Stimulated activated CD4-positive, alpha-beta T cell treated with anti-CD3 and anti-CD28 coated beads, Interleukin-15, amount 100 ng/mL, for 1 hour (primary cell): ENCODE measurements at places on chromosomes 4 and X.

DNA sequence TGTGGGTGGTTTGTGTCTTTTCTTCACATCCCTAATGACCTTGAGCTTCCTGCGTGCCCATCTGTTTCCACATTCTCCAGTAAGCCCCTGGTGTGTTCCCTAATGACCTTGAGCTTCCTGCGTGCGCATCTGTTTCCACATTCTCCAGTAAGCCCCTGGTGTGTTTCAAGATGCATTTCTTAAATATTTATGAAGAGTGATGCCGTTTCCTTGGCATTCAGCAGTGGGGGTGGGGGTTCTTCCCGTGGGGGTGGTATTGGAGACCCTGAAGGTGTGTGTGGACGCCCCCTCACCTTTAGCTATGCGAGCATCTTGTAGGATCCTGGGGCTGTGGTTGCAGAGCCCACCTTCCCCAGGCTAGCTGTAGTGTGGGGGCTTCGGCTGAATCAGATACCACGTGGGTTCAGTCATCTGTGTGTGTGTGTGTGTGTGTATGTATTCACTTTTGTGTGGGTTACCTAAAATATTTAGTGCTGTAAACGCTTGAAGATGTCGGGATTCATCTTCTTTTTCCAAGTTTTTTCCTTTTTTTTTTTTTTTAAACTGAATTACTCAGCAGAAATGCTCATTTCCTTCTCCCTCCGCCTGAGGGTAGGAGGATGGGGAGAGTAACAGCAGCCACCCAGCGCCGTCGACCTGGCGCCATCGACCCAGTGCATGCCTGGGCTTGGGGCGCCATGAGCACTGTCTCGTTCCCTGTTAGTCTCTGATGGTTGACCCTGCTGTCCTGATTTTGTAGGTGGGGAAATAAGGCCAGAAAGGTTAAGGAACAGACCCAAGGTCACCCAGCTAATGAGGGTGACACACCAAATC is 9.9 kb downstream of the NSG1 start:
- no peak for DNase-seq

GRCh38 chrX:10769696-10770619 is 149.6 kb upstream of the MID1 start:
- DNase-seq, result no peak

- DNase-seq, result no peak
Measured at GRCh38 chr4:94642561-94642866, 115.2 kb upstream of the BMPR1B start.

DNA sequence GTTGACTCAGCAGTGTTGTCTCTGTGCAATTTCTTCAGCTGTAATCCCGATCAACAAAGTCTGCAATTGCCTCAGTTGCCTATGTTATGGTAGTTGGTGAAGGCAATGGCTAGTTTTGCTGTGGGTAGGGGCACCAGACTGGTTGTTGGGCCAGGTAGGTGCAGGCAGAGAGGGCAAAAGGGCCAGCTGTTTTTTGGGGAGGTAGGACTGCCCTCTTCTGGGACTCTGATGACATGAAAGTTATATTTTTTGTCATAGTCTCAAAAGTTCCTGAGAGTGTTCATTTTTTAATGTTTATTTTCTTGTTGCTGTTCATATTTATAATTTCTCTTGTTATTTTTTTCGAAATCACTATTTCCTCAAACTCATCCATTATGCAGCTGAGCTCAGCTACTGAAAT is 25.1 kb downstream of the DCAF12L2 start:
- no peak for DNase-seq

DNA sequence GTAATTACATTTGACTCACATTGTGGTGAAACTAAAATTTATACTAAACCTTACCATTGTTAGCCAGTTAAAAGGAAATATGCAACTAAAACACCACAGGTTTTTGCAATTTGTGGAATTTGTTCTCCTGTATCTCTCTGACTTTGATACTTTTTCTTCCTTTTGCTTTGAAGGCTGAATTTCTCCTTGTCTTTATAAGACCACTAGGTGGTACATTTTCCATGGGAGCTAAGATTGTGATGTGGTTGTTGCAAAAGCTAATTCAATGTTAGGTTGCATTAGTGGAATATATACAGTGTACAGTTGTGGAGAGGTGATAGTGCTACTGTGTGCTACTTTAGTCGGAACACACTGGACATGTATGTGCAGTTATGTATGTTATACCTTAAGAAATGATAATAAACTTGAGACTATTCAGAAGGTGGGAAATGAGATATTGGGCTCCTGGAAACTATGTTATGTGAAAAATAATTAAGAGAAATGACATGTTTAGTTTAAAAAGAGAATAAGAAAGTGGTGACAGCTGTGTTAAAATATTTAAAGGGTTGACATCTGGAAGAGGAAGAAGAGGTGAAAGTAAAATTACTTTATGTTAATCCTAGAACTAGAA is 70.3 kb downstream of the ARL9 start:
- no peak for DNase-seq

DNA sequence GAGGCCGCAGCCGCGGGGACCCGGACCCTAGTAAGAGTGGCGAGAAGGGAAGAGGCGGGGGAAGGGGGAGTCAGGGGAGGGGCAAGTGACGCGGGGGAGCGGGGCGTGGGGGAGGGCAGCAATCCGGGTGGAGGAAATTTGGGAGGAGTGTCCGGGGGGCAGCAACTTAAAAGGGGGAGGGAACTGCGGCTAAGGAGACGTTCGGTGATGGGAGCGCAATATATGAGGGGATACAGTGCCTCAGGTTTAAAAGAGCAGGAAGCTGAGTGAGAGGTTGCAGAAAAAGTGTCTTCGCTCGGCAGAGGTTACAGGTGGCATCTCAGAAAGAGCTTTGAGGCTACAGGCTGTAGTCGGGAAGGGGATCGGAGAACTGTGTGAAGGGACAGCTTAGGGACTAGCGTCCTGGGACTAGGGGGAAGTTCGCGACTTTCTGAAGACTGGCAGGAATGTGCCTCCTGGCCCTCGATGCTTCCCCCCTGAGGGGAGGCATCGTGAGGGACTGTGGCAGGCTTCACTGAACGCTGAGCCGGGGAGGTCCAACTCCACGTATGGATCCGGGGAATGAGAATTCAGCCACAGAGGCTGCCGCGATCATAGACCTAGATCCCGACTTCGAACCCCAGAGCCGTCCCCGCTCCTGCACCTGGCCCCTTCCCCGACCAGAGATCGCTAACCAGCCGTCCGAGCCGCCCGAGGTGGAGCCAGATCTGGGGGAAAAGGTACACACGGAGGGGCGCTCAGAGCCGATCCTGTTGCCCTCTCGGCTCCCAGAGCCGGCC is 519 bp downstream of the FOXO4 start:
- DNase-seq, result no peak

GRCh38 chr4:139515531-139515958 is 40.5 kb downstream of the SETD7 start:
- DNase-seq, result no peak

DNA sequence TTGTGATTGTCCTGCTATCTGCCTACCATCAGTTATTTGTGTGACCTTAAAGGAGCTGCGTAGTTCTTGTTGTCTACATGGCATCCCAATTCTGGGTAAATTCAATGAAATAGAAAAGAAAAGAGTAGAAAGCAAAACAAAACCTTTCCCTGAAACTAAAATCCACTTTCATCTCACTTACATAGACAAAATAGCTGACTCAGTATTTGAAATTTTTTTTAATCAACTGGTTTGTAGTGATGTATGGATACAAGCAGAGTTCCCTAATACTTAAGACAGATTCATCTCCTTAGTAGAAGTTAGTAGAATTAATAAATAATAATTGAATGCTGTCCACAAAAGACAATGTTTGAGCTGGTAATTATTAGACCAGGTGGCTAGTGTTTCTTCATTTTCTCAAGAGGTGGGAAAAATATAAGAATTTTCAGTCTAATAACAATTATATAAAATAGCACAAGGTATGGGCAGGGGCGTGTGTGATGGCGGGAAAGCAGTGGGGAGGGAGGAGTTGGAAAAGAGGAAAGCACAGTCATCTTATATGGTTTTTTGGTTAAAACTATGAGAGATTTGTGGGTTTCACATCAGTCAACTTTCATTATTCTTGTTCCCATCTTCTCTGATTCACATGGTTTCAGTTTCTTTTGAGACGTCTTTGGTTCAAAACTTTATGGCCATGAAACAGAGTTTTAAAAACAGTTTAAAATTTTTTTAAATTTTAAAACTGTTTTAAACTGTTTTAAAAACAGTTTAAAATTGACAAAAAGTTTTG is 275.2 kb downstream of the SPRY1 start:
- DNase-seq, result no peak

DNA sequence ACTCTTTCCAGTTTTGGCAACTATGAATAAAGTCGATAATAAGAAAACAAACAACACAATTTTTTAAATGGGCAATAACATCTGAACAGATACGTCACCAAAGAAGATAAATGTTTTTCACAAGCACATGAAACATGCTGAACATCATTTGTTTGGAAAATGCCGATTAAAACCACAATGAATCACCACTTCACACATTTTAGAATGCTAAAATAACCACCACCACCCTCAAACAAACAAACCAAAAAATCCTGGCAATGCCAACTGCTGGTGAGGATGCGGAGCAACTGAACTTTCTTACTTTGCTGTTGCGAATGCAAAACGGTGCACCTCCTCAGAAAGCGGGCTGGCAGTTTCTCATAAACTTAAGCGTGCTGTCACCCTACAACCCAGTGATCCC is 115.9 kb downstream of the NSUN7 start:
- no peak for DNase-seq

DNA sequence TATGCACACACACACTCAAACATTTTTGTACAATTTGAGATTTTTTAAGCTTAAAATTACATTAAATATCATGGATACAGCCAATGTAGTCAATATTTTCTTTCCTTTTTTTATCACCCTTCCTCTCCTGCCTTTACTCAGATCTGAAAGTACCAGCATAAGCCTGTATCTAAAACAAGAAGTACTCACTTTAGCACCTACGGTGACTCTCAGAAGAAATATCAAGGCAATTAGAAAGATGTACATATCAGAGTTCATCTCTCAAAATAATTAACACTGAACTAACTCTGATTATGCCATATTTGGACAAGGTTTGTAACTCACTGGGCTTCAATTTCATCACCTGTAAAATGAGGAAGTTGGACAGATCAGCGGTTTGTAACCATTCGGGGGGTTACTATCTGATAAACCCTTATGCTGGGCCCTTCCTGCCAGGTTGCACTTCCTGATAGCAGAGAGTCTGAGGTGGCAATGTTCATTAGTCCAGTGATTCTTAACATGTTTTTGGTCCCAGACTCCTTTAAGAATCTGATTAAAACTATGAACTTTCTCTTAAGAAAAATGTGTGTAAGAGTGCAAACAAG is 5.7 kb upstream of the GPR174 start:
- no peak for DNase-seq
